EH (cell line): ENCODE measurements at places on chromosomes 11 and 22.

DNA sequence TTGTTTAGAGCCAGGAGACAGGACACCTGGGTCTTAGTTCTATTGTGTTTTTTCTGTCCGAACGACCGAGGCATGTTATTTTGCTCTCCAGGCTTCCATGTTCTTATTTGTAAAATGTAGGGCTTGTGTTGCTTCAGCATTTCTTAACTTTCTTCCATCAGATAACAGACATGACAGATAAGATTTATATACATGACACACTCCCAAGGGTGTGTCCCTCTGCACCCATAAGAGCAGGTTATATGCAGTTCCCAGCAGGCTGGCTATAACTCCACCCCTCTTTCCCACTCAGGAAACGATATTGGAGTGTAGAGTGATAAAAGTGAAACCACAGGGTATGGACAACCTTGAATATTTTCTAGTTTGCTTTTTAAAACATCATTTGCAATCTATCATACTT lies 65.8 kb downstream of the APIP start:
- DNase-seq: no peak

DNA sequence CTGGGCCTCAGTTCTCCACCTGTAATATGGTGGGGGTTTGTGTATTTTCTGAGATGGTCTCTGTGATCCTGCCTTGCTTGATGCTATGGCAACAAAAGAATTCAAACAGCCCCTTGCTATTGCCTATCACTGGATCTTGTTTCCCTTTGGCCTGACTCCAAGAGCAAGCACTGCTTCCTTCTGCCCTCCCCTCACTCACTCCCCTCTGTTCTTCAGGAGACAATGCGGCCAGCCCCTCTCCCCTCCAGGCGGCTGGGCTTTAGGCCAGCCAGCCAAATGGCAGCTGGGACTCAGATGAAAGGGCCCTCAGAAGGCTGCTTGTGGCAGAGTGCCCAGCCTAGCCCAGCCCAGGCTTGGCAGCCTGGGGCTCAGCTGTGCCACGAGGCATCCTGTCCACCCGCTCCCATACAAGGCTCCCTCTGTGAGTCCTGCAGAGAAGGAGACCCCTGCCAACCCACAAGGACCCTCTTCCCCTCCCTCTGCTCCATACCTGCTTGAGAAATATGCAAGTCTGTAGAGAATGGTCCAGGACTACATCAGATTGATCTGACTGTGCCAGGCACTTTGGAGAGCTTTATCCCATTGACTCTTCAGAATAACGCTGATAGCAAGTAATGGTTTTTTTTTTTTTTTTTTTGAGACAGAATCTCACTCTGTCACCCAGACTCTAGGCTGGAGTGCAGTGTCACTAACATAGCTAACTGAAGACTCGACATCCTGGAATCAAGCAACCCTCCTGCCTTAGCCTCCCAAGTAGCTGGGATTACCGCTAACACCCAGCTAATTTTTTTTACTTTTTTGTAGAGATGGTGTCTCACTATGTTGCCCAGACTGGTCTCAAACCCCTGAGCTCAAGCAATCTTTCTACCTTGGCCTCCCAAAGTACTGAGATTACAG lies 7.6 kb upstream of the KCTD14 start:
- peak; percentile 58 for DNase-seq

DNA sequence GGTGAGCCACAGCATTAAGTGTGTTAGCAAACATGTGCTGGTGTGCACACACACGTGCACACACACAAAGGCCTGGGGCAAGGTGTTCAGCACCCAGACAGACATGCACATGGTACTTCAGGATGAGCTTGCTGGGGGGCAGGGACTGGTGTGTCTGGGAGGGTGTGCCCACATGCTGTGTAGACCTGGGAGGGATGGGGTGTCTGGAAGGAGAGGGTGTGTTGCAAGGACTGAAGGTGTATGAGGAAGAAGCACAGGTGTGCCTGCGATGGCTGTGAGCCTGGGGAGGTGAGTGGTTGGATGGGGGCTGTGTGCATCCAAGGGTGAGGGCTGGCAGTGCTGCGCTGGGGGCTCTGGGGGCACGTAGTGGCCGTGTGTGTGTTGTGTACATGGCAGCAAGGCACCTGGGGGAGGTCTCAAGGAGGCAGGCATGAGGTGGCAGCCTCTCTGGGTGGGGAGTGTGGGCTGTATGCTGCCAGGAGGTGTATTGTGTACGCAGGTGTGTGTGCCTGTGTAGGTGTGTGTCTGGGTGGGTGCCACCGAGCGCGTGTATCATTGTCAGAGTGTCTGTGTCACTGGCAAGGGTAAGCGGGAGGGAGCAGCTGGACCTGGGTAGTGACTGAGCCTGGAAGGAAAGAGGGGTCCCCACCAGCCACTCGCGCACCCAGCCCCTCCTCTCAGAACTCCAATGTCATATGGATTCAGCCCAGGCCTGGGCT lies 2.2 kb downstream of the NRXN2 start:
- no peak for DNase-seq

DNA sequence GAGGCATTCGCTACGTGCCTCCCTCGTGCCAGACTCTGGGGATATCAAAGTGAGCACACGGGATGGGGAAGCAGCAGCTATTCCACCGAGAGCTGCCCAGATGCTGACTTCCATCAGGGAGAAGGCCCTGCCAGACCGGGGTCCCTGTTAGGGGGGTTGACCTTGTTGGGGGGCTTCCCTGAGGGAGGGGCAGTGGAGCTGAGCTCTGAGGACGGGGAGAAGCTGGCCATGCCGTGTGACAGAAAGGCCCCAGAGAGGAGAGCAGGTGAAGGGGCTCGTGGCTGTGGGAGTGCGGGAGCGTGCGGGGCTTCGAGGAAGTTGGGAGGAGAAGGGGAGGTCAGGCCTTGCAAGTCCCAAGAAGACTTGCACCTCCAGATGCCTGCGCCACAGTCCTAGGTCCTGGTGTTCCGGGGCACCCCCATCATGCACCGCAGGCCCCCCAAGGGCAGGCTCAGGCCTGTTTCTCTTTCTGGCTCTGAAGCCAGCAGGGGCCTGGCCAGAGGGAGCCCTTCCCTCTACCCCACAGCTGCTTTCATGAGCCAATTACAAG lies 94.4 kb downstream of the ARHGAP8 start:
- no peak for DNase-seq

DNA sequence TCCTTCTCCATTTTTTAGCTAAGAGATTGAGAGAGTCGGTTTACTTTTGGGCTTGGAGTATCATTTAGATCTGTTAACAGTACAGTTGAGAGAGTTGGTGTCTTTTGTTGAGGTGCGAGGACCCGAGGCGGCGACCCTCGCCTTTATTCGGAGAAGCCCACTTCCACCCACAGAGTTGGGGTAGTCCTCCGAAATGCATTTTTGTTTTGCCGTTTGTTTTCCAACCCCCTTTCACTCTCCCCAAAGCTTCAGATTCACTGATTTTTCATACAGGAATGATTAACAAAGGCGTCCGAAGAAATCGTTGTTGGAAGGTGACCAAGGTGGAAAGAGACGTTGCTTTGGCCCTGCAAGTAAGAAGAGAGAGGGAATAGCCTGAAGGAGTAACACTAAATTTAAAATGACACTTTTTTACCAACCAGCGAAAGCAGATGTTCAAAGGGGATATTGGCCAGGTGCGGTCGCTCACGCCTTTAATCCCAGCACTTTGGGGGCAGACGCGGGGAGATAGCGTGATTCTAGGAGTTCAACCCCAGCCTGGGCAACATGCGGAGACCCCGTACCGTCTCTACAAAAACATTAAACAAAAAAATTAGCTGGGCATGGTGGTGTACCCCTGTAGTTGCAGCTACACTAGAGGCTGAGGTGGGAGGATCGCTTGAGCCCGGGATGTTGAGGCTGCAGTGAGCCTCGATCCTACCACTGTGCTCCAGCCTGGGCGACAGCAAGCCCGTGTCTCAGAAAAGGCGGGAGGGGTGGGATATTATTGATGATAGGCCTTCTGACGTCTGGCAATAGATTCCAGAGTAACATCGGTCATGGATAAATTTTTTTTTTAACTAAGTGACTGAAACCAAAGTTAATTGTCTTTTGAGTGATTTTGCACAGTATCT lies 899 bp upstream of the RAB30 start:
- DNase-seq: peak; percentile 15
